Lung microvascular endothelial cell (primary cell): ENCODE measurements at places on chromosomes 3 and 15.
A peak's percentile ranks its signal among the peaks of the same experiment; 100 is the strongest.

DNA sequence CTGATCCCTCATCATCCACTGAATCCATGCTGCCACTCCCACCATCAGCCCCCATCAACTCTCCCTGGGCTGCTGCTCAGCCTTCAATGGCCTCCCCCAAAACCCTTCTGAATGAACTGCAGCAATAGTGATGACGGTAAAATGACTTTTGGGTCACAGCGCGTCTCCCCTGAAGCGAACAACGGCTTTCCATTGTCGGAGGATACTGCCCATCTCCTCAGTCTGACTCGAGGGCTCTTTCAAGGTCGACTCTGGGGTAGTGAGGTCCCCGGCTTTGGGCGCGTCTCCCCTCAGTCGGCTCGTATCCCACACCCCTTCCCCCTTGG is 57.2 kb upstream of the ZBTB38 start:
- DNase-seq, result no peak

DNA sequence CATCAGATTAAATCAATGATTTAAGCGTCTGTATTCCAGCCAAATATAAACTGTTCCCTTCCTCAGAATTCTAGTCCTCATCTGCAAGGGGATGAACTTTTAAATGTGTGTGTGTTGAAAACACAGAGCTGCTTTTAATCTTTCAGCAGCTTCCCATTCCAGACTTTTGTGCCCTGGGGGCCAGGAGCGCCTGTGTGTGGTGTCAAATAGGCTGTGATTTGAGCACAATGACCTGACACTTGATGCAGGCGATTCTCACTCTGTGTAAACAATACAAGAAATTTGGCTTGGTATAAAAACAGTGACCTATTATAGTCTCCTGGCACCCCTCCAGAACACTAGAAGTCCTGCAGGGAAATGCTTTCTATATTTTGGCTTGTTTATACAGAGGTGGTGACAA is 274.6 kb upstream of the ROPN1 start:
- peak; percentile 69 for DNase-seq

GRCh38 chr3:133835961-133836360 is 30.3 kb downstream of the SRPRB start:
- no peak for DNase-seq

GRCh38 chr3:16402451-16402850 is 111.0 kb downstream of the RFTN1 start:
- no peak for DNase-seq

DNA sequence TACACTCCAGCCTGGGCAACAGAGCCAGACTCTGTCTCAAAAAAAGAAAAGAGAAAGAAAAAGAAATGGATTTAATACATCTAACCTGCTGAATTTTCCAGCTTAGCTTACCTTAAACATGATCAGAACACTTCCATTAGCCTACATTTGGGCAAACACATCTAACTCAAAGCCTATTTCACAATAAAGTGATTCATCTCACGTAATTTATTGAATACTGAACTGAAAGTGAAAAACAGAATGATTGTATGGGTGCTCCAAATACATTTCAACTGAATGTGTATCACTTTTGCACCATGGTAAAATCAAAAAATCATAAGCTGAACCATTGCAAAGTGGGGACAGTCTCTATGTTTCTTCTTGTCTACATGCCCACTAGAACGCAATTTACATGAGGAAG is 9.0 kb downstream of the PIK3R4 start:
- DNase-seq, result no peak

GRCh38 chr3:81530180-81530939 is 231.1 kb downstream of the GBE1 start:
- DNase-seq, result peak; percentile 56

DNA sequence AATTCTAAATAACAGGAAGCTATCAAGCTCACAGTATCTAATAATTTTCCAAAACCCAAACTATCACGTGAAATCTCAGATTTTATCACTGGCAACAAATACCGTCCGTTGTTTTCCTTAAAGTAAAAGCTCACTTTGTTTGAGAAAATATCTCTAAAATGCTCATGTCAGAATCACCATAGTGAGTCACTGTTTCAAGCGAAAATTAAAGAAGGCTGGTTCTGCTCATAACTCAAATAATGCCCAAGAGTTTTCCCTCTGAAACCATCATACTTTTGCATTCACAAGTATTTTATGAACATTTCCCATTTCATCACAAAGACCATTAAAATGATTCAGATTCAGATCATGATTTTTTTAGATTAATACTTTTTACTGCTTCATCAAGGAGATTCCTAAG is 50.6 kb downstream of the TBL1XR1 start:
- no peak for DNase-seq

DNA sequence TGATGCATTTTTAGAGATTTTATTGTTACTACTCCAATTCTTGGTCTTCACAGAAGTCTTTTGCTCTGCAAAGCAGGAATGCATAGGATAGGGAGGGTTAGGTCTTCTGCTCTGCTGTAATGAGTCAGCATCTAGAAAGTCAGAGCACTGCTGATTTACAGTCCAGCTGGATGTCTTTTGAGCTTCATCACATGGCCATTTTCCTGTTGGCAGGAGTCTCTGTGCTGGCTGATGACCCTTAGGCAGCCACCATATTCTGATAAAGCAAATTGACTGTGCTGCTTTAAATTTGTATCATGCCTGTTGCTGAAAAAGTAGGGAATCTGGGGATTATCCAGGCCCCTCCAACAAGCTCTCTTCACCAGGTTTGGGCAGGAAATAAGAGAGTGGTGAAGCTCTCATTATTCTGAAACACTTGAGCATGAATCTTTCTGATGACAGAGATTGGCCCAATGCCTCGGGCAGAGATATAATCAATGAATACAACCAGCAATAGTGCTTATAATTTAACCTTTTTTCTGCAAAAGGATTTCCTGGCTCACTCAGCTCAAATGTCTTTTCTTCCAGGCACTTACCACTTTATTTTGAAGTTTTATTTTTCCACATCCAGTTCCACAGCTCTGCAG is 9.7 kb upstream of the CRBN start:
- no peak for DNase-seq

GRCh38 chr3:85567071-85567676 is 608.4 kb downstream of the CADM2 start:
- DNase-seq, result peak; percentile 75

- DNase-seq, result peak; percentile 90
Measured at GRCh38 chr15:99704444-99704838, 28.8 kb downstream of the LYSMD4 start.

- DNase-seq, result no peak
Measured at GRCh38 chr3:11077466-11077865, 76.8 kb upstream of the HRH1 start.

DNA sequence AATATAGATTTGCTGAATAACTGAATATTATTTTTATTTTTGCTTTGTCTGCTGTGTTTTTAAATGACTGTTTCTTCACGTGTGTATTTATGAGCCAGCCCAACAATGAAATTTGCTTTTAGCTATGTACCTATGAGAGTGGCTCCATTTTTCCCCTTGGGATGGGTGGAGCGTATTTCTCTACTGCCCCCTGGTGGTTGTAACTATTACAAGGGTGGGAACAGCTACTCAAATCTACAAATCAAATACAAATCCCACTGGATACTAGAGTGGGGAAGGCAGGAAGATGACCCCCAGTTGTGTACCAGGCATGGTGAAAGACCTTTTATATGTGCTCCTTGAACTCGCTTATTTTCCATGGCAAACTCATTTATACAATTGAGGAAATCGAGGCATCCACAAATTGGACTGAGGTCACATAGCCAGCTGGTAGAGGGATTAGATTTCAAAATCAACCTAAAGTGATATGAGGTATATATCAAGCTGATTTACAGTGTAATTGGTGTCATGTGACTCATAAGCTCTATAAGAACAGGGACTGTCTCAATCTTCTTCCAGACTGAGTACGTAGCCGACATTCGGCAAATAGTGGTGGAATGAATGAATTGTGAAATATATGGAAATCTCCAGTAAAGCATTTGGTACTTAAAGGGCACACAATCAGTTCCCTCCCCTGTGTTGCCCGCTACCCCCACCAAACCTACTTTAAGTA is 69.5 kb upstream of the VEPH1 start:
- DNase-seq, result peak; percentile 78

DNA sequence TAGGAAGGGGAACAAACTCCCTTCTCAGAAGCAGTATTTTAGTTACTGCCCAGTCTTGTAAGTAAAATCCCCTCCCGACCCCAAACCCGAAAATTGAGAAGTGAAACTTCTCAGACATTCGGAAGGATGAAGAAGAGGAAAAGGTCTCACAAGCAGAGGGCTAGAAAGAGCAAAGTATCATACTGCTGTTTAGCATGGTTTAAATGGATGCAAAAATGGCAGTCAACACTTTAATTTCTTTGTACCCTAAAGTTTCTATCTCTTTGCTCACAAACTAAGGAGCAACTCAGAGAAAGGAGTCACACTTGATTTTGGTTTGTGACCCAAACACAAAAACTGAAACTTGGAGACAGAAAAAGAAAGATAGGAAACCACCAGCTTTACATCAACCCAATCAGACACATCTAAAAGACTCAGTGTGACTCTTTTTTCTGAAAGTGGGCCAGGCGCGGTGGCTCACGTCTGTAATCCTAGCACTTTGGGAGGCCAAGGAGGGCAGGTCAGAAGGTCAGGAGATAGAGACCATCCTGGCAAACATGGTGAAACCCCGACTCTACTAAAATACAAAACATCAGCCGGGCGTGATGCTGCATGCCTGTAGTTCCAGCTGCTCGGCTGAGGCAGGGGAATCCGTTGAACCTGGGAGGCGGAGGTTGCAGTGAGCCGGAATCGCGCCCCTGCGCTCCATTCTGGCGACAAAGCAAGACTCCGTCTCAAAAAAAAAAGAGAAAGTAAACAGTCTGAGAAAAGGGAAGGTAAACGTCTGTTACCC is 63.2 kb upstream of the ATP11B start:
- DNase-seq, result no peak

GRCh38 chr15:63071288-63071909 is 28.9 kb downstream of the TPM1 start:
- DNase-seq, result no peak

- DNase-seq, result no peak
Measured at GRCh38 chr3:140469491-140469890, 208.4 kb upstream of the TRIM42 start.

DNA sequence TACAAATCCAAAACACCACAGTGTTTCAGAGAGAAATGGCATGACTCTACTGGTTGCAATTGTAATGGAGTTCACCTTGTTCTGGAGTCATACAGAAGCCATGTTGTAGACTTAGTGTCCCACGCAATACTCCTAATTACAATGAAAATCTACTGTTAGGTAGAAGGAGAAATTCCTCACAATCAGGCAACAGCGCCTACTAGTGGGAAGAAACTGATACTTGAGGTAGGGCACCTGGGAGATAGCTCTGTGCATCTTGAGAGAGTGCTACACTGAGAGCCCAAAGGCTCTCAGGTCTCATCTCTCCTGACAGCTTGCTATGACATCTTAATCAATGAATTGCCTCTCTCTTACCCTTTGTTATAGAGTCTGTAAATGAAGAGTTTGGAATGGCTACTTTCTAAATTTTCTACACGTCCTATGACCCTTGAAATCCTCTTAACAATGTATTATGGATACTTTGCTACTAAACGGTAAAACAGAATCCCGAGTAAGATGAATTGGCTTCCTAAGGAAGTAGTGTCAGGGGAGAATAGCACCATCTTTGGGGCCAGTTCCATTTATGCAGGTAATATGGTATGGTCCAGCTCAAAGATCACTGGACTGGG is 422.7 kb upstream of the TPRG1 start:
- DNase-seq, result no peak

GRCh38 chr15:70507772-70508371 is 255.5 kb downstream of the UACA start:
- DNase-seq, result no peak

DNA sequence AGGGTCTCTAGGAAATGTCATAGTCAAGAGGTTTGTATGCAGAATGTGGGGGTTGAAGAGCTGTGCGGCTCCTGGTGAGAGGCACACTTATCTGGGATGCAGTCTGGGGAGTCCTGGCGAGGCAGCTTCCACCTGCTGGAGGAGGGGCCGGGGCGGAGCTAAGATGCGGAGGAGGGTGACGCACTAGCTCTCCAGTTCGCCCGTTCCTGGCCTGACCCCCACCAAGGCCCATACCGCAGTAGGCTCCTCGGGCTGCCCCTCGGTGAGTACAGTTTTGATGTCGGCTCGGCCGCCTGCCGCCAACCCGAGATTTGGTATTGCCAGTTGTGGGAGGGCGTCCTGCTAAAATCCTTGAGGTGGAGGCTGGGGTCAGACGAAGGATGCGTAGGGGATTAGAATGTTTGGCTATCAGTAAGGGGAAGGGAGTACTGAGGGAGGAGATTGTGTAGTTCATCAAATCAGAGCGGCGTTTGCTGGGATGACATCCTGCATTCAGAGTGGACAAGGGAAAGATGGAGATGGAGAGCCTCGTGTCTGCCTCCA is at the start of gene SCG5:
Gene SCG5, plus strand, starts transcription at position 194 of the 543 bp plus-strand sequence. CDS start 1,883 bp downstream, outside the sequence.
- no peak for DNase-seq

DNA sequence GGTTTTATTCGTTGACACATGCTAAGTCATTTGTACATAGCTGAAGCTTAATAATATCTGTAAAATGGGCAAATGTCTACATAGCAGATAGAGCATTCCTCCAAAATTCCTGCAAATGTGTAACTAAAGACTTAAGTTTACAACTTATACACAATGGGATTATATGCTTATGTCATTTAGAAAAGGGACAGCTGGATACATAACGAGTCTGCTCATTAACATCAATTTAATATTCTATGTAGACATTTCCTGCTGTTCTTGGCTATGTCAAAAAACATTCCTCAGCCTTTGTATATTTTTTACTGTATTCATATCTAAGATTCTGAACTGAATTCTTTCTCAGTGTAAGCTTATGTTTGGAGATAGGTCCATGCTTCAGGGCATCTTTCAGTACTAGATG is 762.2 kb downstream of the NR2F2 start:
- no peak for DNase-seq

- no peak for DNase-seq
Measured at GRCh38 chr15:48527517-48527916, 118.0 kb downstream of the FBN1 start.

GRCh38 chr15:84645997-84646396 is 8.1 kb downstream of the WDR73 start:
- no peak for DNase-seq

GRCh38 chr3:126672340-126672739 is 17.4 kb upstream of the TXNRD3 start:
- DNase-seq, result no peak

DNA sequence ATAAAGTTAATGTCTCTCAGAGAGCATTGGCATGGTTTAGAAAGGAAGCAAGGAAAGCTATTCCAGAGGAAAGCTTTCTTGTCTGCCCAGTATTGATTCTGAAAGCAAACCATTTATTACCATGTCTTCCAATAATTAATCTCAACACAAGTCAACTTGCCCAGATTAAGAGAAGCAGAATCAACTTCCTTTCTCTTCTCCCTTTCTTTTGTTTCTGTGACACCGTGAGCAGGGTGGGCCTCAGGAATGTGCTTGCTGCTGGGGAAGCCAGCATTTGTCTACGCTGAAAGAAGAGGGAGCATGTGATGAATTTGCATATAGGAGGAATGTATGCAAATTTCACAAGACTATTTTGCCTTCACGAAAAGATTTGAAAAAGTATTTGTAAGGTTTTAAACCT is 368.6 kb upstream of the ROPN1 start:
- no peak for DNase-seq

GRCh38 chr15:36601952-36602351 is 22.5 kb downstream of the CDIN1 start:
- no peak for DNase-seq

GRCh38 chr3:11146773-11147660 is 7.3 kb upstream of the HRH1 start:
- no peak for DNase-seq
